ENCODE measurements at places on chromosomes 16 and 17.

- no peak for DNase-seq
Observed at GRCh38 chr16:5041600-5042133, 7.9 kb upstream of the NAGPA start.

DNA sequence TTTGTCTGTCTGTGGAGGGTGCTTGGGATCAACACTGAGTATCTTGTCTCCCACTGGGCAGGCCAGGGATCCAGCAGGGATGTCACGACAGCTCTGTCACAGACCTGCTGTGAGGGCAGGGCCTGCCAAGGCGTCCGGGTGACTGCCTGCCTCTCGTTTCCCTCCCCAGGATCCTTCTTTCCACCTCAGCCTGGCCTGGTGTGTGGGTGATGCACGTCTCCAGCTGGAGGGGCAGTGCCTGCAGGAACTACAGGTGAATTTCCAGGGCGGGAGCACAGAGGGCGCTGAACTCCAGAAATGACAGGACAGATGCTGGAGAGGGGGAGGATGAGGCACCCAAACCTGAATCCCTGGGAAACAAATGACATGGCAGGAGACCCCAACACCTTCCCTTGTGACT lies 6.8 kb upstream of the MMP15 start:
- no peak for DNase-seq

DNA sequence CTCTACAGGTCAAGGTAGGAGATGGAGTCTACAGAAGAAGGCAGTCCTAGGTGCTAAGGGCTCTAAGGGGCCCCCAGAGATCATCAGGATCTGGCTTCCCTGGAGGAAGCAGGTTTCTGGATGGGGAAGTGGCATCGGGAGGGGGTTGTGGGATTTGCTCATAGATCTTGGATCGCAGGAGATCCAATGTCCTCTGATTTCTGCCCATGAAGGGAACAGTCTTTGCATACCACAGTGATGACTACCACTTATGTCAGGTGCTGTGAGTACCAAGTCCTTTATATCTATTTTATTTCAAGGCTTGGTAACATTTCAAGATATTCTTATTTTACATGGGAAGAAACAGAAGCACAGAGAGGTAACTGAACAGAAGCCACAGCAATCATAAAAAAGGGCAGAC lies 164.0 kb downstream of the RGS9 start:
- DNase-seq: no peak

DNA sequence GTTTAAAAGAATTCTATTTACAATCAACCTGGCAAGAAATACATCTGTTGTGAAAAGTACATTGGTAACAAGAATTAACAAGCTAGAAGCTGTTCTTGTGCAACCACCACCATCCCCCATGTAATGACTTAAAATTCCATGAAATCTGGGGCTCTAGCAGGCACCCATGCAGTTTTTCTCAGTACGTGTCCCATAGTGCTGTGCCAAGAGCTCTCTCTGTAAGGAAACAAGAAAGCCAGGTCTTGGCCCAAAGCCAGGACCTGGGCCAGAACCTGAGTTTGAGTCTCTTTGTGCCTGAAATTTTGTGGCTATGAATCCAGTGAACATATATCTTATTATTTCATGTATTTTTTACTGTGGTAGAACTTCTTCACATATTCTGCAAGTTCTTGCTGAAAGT lies 46.6 kb downstream of the NUP93 start:
- DNase-seq: no peak

DNA sequence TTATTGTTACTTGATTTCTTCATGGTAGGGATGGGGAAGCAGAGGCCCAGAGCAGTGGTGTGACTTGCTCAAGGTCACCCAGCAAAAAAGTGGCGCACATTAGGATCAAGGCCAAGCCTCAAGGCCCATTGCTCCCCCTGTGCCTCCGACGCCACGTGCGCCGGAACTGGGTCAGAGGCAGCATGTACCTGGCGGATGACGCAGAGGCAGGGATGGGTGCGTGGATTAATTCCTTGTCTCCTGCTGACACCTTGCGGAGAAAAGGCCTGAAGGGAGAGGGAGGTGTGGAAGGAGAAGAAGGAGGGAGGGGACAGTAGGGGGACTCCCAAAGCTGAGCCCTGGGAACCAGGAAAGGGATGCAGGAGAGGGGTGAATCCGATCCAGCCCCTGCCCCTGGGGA lies 18.5 kb downstream of the SBK1 start:
- no peak for DNase-seq

- no peak for DNase-seq
Observed at GRCh38 chr17:75019710-75020109, 7.2 kb downstream of the MRPL58 start.

- no peak for DNase-seq
Observed at GRCh38 chr16:49602201-49602975, 228.8 kb downstream of the C16orf78 start.
